Naive thymus-derived CD4-positive, alpha-beta T cell (primary cell): ENCODE measurements at places on chromosomes 5 and 9.

- DNase-seq: no peak
Observed at GRCh38 chr9:126773004-126773607, 31.7 kb upstream of the ZBTB43 start.

GRCh38 chr9:12774861-12775678 is at the start of gene LURAP1L:
Gene LURAP1L, plus strand, starts transcription at chr9:12775020. Its CDS starts 696 bp downstream, at chr9:12775716.
- no peak for DNase-seq

DNA sequence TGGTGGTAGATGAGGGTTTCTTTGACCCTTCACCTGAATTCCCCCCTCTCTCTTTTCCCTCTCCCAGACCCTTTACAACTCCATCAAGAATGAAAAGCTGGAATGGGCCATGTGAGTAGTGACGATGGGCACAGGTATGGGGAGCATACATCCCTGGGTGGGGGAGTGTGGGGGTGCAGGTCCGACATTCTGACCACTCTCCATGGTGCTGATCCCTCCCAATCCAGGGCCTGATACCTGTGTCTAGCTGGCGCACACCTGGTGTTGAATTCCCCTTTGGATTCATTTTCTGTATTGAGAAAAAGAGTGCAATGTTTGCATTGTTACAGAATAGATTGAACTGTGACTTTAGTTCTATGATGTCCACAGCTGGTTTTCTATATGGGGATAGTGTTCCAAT is 40.0 kb downstream of the PSD2 start:
- no peak for DNase-seq

GRCh38 chr5:36253575-36253974 is 11.8 kb upstream of the NADK2 start:
- DNase-seq: no peak

DNA sequence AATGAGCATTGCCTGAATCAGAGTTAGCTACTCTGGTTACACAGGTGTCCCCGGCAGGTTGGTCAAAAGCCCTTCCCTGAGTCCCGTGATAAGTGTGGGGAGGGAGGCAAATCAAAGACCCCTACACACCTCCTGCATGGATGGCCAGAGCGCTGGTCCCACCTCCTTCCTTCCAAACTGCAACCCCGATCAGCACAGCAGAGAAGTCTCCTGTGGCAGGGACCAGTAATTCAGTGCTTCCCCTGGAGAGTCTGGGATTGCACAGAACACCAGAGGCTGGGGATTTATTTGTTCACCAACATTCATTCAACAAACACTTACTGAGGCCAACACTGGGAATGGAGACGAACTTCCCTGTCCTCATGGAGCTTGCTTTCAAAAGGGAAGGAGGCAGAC is 46.2 kb downstream of the NSUN2 start:
- DNase-seq: no peak

GRCh38 chr9:31347082-31347617 is 1037.3 kb upstream of the ACO1 start:
- no peak for DNase-seq

GRCh38 chr9:14616188-14616982 is 76.8 kb downstream of the ZDHHC21 start:
- no peak for DNase-seq

- DNase-seq: no peak
Observed at GRCh38 chr9:112881331-112881730, 9.3 kb downstream of the SLC46A2 start.
